Kidney (tissue), 22 donors: ENCODE measurements at places on chromosomes 7 and 10.

GRCh38 chr7:88101769-88102168 lies 118.1 kb downstream of the SRI start:
- no peak for DNase-seq

- DNase-seq = no peak
Observed at GRCh38 chr7:48078470-48078869, 10.6 kb upstream of the UPP1 start.

- no peak for DNase-seq
Observed at GRCh38 chr7:94912085-94912484, 4.7 kb downstream of the PPP1R9A start.

GRCh38 chr7:71016401-71016800 lies 115.5 kb upstream of the GALNT17 start:
- DNase-seq = no peak

DNA sequence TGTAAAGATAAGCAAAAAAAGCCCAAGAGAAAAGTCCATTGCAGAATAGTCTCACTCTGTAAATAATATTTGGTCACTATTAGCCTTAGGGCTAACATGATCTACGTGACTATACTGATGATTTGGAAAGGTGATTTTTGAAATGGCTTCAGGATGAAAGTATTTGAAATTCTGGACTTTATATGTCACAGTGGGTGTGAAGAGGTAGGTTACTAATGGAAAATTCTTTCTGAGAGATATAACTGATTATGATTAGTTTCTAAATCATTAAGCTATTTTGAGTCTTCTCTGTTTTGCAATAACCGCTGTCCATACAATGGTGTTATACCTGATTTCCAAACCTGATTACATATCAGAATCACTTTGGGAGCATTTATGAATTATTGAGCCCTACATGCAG lies 20.1 kb upstream of the HBP1 start:
- no peak for DNase-seq

DNA sequence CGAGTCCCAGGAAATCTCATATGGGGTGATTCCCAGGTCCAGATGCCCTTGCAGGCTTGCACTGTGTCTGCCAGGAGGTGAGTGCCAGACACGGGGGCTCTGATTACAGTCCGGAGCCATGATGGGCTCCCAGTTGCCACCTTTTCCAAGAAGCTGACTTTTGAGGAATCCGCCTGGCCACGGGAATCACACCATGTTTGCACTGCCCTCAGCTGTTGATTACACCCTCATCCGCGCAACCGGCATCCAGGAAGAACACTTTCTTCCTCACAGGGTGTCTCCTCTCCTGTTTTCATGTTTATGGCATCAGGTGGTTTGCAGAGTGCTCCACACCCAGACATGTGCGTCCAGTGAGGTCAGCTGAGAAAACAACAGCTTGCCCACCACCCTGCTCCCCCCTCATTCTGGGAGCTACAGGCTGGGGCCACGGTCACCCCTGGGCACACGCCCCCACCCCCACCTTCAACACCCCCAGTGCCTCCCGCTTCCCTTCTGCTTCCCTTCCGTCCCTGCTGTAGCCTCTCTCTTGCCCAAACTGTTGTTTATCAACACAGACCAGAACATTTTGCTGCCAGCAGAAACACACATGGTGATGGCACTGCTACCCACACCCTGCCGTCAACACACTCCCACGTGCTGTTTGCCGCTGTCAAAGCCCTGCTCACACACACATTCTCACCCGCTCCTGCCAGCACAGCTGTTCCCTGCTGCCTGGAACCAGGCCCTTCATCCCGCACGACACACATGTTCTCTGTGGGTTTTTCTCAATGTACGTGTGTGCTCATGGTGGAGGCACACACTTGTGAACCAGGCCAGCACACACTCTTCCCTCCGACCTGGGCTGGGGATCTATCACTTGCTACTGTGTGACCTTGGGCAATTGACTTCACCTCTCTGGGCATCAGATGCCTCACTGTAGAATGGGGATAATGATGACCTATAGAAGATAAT lies 35.8 kb downstream of the DDIT4 start:
- DNase-seq = no peak

DNA sequence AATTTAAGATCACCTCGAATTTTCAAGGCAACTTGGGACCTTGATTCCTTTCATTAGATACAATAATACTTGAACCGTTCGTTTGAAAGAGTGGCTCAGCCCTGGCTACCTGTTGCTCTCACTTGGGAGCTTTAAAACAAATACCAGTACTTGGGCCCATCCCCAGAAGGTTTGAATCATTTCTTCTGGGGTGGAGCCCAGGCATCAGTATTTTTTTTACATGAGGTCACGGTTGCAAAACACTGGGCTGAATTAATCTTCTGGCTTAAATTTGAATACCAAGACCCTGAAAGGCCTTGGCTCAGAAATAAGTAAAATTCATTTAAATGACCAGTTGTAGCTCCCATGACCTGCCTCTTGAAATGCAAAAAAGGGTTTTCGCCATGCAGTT lies 214.9 kb downstream of the CREB5 start:
- DNase-seq = no peak

DNA sequence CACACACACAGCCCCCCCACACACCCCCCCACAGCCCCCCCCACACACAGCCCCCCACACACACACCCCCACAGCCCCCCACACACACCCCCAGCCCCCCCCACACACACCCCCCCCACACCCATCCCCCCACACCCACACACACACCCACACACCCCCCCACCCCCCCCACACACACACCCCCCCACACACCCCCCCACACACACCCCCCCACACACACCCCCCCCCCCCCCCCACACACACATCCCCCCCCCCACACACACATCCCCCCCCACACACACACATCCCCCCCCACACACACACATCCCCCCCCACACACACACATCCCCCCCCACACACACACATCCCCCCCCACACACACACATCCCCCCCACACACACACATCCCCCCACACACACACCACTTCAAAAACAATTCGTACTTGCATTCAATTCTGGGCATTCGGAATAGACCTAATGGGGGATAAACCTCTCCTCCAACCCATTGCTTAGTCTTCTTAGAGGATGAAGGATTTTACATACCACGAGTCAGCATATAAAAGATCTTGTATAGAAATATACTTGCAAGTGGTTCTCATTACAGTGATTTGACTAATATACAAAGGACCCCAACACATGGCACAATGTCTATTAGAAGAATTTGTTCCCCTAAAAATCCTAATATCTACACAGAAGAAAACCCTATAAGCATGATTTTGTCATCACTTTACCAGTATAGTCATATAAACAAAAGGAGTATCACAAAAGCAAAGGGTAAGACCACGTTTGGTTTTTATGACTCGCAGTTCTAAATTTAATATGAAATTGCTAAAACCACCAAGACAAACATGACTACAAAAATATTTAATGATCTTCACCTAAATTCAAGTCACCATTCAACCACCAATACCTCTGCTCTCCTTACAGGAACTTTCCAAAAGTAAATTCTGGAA lies 80.9 kb downstream of the DIP2C start:
- DNase-seq = no peak

GRCh38 chr7:105992905-105993304 lies 29.8 kb downstream of the CDHR3 start:
- DNase-seq = no peak

DNA sequence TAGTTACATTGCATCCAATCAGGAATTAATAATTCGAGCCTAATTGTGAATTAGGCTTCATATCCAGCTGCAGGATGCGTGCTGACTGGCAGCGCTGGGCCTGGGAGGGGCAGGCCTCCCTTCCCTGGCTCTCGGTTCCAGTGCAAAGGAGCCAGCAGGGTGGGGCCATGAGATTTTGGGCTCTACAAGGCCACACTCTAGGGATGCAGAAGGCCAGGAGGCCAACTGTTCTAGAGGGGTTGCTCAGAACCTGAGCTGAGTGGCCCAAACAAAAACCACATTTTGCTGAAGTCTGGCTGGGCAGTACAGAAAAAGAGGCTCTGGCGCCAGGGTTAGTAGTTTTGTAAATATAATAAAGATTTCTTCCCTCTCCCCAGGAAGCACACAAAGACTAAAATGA lies 72.3 kb downstream of the CLEC2L start:
- no peak for DNase-seq

DNA sequence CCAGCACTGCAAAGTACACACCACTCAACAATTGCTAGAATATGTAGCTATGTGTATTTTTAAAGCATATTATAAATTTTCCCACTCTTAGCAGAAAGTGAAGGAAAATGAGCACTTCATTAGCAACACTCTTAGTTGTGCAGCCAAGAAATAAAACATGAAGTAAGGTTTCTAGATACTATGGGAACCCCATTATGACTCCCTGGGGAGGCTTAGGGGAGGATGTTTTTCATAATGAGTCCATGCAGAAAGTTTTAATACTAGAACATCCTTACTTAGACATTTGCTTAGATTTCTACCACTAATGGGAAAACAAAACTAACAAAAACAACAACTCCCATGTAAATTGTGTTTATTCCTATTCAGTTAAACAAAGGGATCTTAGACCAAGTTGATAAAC lies 148.4 kb upstream of the HDAC9 start:
- DNase-seq = no peak

- no peak for DNase-seq
Observed at GRCh38 chr7:85021101-85021704, 165.7 kb downstream of the SEMA3D start.

DNA sequence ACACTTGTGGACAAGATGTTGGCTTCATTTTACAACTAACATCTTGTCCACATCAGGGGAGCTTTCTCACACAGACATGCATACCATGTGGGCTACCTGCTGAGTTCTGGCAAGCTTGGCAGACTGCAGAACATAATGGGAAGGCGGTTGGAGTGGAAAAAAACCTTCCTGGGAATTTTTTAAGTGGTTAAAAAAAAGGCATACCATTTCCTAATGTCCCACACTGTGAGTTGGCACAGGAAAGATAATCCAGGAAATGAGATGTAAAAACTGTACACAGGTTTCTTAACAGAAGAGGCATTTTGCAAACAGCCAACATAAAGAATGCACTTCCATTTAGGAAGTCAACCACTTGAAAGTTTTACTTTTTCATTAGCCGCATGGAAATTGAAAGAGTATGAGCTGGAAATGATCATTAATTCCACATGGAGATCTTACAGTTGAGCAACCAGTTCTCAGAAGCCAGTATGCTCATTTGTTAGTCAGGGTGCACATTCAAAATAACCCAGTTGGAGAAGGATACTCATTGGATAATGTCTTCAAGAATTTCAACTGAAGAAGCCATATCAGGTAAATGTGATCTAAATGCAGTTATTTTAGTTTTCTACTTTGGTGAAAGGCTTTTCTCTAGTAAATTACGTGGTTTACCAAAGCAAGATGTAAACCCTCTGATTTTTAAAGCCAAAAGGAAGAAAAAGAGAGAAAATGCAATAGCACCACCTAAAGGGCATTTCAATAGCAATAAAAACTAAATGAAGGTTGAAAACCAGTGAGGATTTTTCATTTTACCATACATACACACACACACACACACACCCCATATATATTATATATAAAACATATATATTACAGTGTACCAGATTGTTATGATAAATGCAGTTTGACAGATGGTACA lies 194.0 kb downstream of the TAX1BP1 start:
- no peak for DNase-seq

- DNase-seq = no peak
Observed at GRCh38 chr7:43808410-43808809, 49.9 kb downstream of the BLVRA start.
